ENCODE measurements at places on chromosomes 1 and 21.

GRCh38 chr1:58059789-58060188, 486.7 kb downstream of the OMA1 start:
- DNase-seq: no peak

- no peak for DNase-seq
These were observed 36.7 kb upstream of the WLS start for GRCh38 chr1:68268896-68269483.

GRCh38 chr1:40774266-40774998, 9.2 kb upstream of the KCNQ4 start:
- no peak for DNase-seq

- no peak for DNase-seq
These were observed 28.6 kb upstream of the TXLNA start for GRCh38 chr1:32150847-32151246.

DNA sequence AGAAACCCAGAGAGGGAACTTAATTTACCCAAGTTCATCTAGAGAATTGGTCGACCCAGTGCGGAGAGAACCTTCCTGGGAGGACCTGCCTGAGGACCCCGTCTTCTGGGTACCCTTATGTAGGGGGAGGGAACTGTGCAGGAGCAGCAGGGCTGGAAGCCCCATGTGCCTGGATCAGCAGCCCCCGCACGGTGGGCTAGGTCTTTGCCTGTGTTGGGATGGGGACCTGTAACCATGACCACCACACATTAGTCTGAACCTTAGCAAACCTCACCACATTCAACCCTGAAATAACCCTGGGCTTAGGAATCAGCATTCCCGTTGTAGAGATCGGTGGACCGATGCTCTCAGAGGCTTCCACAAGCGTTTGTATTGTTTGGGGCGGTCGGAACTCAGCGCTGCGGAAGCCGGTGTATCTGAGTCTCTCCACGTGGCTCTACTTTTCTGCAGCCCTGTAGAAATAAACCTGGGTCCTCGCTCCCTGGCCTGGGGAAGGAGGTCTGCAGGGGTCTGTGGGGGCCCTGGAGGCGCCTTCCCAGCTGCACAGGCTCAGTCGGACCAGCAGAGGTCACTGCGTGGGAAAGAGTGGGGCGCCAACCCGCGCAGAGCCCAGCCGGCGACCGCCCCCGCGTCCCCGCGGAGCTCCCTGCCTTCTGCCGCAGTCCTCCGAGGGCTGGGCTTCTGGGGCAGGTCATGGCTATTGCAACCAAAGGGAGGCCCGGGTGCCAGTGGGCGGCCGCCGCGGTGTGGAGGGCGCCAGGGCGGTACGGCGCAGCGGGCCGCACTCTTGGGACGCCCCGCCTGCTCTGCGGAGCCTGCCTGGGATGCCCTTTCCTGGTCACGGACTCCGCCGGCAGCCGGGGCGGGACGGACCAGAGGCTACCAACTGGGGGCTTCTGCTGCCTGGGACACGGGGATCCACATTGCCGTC, 36.2 kb upstream of the KCNA10 start:
- no peak for DNase-seq

GRCh38 chr1:110556471-110556807, 37.5 kb upstream of the KCNA10 start:
- DNase-seq: no peak

GRCh38 chr1:230085178-230085515, 18.1 kb downstream of the GALNT2 start:
- no peak for DNase-seq

GRCh38 chr1:61506944-61507500, 217.9 kb downstream of the TM2D1 start:
- no peak for DNase-seq

DNA sequence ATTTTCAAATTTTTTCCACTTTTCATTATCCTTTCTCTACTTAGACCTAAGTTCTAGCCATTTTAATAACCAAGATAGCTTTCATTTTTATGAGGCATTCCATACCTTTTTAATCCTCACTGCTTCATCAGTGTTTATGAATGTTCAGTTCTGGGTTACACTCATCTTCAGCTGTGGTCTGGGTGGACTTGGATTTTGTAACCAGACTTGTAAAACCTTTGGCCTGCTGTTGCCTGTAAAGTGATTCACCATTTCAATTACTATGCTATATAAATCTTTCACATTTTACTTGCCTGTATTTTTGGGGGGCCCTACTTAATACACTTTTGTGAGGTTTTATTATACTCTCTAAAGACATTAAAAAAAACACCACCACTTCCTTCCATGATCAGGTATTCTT, 46.2 kb downstream of the USP25 start:
- peak; percentile 51 for DNase-seq

DNA sequence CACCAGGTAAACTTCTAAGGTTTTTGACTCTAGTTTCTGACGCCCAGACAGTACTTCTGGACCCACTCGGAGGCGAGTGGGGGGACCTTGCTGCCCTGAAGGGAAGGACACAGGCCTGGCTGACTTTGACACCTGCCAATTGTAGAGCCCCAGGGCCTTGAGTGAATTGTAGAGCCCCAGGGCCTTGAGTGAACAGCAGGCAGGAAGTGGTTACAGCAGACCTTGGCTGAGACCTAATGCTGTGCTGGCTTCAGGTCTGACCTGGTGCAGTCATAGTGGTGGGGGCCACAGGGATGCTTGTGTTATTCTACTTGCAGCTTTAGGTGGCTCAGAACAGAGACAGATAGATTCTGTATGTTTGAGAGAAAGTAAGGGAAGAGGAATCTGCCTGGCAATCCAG, 344.3 kb downstream of the DUSP10 start:
- DNase-seq: no peak

GRCh38 chr1:1114431-1114830, 1.5 kb downstream of the C1orf159 start:
- no peak for DNase-seq

DNA sequence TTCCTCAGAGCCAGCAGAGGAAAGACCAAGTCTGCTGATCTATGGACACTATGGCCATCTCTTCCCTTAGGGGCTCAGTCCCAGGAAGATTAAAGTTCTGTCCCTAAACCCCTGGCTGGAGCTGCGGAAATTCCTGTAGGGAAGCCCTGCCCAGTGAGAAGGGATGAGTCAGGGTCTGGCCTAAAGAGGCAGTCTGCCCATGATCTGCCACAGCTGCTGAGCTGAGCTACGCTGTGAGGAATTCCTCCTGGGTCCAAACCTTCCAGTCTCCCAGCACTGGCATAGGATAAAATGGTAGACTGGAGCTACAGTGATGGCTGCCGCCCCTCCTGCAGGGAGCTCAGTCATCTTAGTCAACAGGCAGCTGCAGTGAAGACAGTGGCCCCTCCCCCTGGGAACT, 213.7 kb downstream of the BRINP2 start:
- DNase-seq: no peak

DNA sequence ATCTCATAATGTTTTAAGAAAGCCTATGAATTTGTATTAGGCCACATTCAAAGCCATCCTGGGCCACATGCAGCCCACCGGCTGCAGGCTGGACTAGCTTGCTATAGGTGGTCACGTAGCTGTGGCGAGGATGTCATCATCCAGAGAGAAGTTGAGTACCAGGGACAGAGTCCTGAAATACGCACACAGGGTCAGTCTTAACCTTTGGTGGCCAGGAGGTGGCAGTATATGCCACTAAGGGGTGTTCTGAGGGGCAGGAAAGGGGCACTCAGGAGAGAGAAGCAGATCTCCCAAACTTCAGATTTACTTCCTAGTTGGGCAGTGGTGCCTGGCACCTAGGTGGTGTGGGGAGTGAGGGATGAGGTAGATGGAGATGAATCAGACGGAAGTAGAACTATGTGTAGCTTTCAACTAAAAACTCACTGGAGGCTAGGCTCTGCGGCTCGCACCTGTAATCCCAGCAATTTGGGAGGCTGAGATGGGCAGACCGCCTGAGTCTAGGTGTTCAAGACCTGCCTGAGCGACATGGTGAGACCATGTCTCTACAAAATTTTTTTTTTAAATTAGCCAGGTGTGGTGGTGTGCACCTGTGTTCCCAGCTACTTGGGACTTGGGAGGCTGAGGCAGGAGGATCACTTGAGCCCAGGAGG, 16.3 kb upstream of the CDK18 start:
- DNase-seq: no peak

- DNase-seq: no peak
These were observed 39.9 kb upstream of the TP53BP2 start for GRCh38 chr1:223885614-223886013.

- no peak for DNase-seq
These were observed 23.6 kb downstream of the COL6A2 start for GRCh38 chr21:46121286-46122221.

DNA sequence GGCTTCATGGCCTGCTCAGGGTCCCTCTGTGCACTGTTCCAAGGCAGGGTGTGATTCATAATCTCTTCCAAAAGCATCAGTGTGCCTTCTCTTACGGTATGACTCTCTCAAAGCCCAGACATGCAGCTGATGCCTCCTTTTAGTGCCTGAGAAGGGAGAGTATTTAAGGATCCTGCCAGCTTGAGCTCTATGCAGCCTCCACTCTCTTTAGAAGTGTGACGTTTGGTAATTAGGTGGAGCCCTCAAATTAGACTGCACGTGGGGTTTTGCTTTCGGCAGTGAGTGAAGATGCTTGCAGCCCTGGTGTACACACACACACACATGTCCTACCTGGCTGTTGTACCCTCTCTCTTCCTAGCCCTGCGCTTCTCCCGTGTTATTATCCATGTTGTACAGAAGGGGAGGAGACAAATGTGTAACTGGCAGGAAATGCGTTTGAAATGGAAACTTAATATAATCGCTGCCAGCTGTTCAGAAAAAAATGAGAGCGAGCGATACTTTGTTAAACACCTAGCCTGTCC, 2.6 kb upstream of the C1orf174 start:
- no peak for DNase-seq

DNA sequence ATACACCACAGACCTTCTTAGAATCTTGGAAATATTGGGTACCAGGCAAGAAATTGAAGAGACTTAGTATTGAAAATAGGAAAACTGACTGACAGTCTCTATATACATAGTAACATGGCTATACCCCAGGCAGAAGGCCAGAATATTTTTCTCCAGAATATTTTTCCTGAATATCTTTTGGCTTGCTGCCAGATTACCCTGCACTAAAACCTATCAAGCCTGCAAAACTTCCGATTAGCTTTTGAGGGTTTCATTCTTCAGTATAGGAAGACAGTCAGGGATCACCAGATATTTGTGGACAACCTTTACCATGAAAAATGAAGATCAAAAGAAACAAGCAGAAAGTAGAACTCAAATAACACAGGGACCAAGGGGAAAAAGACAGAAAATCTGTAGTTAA, 187.9 kb downstream of the LRRC7 start:
- DNase-seq: no peak

- no peak for DNase-seq
These were observed 84.8 kb downstream of the CD58 start for GRCh38 chr1:116485976-116486375.
